GM04504 (cell line): ENCODE measurements at places on chromosomes 7 and 10.

- DNase-seq = no peak
These were observed 18.2 kb downstream of the TSPAN33 start for GRCh38 chr7:129162732-129163131.

GRCh38 chr10:92972066-92972870, 88.3 kb upstream of the CYP26C1 start:
- peak; percentile 50 for DNase-seq

DNA sequence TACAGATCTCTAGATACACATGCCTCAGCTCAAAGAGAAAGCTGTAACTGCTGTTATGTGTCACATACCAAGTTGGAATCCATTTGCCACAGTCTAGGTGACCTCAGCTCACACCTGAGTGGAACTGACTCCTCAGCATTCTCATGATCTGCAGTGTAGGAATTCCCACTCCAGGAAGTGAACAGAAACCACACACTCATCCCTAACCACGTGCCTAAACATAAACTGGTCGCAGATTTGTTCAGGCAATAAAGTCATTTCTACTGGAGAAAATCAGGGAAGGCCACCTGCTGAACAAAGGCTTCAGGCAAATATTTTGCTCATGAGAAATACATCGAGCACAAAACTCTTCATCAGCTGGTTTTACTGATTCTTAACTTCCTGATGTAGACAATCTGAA, 23.0 kb upstream of the ZMYND11 start:
- DNase-seq = no peak

GRCh38 chr10:26438534-26439341, 597 bp downstream of the APBB1IP start:
- DNase-seq = no peak

DNA sequence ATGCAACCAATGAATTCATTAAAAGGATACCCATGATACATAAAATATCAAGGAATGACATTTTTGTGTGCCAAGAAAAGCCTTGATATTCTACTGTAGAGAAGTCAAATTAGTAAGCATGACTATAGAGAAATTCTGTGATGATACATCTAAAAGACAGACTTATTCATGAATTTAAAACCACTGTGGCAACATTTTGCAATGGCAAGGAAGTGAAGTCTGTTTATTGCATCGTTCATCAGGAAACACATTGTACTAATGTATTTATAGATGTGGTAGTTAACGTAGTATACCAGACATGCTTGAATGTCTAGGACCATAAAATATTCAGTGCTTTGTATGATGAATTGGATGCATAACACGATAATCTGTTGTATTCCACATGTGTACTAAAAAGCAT, 9.3 kb upstream of the CLEC5A start:
- DNase-seq = no peak

GRCh38 chr10:31129880-31130405, 98.3 kb upstream of the ZNF438 start:
- no peak for DNase-seq

DNA sequence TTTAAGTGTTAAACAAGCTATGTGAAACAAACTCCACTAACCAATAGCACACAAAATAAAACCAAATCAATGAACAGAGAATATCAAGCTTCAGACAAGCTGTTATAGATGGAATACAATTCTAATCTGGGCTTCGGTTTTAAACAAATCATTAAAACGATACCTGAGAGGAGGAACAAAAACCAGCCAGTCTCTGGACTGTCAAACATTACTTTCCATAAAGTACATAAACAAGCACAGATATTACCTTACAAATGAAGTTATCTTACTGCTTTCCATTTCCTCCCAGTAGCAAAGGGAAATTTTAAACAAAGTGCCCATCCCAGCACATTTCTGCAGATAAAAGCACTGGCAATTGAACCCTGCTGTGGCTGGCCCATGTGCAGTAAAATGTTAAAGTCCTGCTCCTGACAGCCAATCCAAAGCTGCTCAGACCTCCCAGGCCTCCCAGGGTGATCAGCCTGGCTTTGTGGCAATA, 128.0 kb downstream of the NRCAM start:
- no peak for DNase-seq

GRCh38 chr7:6621195-6622133, 6.1 kb downstream of the ZNF853 start:
- no peak for DNase-seq

DNA sequence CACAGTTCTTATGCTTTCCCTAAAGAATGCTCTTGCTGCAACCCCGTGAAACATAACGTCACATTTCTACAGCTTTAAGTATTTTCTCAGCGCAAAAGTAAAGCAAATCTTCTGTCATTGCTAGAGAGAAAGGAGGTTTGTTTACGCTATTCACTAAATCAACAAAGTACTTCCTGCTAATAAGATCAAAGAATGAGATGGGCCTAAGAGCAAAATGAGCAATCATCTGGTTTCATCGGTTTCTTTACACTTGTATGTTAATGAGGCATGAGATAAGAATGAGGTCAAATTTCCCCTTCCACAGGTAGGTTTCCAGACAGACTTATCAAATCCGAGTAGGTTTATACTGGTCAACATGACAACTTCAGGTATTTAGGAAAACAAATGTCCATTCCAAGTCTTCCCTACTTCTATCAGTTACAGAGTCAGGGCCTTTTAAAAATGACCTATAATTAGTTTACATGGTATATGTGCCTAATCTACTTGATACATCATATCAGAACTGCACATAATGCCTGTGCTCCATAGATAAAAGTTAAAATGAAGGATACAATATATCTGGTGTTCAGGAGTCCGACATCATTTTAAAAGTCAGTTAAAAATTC, 8.4 kb downstream of the USP6NL start:
- DNase-seq = no peak

GRCh38 chr7:131095346-131095745, 232.3 kb upstream of the MKLN1 start:
- DNase-seq = no peak

GRCh38 chr10:113047605-113047962, 97.5 kb downstream of the TCF7L2 start:
- no peak for DNase-seq

- no peak for DNase-seq
These were observed 72.9 kb downstream of the SP8 start for GRCh38 chr7:20713792-20714191.

- no peak for DNase-seq
These were observed 18.8 kb upstream of the GARS1 start for GRCh38 chr7:30575910-30576309.

GRCh38 chr7:151104411-151105235, 18.3 kb downstream of the AGAP3 start:
- no peak for DNase-seq

- no peak for DNase-seq
These were observed 121.4 kb upstream of the STK17A start for GRCh38 chr7:43461349-43462024.

DNA sequence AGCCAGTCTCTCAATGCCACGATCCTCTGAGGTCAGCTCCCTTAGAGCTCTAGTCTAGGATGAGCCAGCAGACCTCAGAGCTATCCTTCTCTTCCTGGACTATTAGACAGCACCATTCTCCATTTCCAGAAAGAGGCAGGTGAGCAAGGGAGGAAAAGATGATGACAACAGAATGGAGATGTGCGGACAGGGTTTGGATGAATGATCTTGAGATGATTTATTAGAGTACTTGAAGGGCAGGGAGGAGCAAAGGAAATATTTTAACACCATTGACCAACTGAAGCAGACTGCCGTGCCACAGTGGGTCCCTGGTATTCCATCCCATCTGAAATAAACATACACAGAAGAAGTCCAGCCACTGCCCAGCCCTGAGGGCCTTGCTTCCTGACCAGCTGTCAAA, 94.3 kb downstream of the CFAP58 start:
- no peak for DNase-seq

GRCh38 chr10:77643795-77644468, 6.3 kb upstream of the KCNMA1 start:
- no peak for DNase-seq

DNA sequence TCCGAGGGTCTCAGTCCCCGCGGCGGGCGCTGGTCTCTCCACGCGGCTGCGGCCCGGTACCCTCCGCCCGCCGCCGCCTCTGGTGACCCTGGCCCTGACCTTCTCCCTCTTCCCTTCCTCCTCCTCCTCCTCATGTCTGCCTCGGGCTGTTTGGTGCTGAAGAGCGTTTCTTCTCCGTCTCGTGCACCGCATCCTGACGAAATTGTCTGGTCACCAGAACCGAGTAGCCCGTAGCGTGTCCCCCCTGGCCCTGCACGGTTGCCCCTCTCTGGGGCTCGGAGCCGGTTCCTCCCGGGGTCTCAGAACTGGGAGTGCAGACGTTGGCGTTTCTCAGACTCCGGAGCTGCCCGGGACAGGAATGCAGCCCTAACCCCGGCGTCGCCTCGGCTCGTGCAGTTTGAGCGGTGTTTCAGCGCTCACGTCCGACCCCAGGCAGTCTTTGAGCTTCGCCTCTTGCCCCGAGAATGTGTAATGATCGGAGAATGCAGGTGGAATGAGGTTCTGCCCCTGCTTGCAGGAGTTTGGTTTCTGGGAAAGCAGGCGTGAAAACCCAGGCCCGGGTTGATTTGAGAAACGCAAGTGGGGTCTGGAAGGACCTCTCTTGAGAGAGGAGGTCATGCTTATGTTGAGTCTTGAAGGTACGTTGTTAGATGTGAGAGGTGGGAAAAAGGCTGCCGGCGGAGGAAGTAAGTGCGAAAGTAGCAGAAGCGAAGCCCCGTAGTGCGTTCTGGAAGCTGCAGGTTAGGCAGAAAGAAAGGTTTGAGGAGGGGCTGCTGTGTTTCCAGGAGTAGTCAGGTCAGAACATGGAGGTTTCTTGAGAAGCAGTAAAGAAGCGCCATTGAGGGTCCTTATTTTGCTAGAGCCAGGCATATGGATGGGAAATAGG, 743 bp downstream of the RBM17 start:
- DNase-seq = no peak

DNA sequence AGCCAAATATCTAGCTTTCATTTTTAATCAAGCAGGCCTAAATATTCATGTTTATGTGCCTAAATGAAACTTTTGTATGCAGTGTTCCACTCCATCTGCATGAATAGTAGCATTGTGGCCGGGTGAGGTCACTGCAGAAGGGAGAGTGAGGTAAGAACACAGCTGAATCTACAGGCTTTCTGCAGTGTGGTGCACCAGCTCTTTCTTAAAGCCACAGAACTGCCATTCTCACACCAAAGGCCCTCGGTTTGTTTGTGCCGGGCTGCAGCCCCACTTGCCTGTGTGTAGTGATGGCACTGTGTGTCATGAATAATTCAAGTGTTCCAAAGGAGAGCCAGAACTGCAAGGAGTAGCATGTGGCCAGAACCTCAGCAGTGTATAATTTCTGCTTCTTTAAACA, 204.1 kb downstream of the TRIL start:
- no peak for DNase-seq

DNA sequence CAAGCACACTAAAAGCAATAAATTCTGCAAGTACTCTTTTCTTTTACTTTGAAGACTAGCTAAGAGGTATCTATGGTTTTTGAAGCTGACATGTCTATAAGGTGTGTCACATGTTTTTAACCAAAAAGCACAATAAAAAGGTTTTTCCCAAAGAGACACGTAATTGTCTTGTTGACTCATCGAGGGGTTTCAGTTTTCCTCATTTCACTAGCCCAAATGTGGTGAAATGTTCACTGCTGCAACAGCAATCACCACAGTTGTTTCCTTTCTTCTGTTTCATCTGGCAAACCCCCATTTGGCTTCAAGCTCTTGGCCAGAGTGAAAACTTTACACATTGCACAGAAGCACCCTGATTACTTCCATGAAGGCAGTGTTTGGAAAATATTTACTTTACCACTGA, 3.8 kb upstream of the HOXA4 start:
- DNase-seq = peak; percentile 89

DNA sequence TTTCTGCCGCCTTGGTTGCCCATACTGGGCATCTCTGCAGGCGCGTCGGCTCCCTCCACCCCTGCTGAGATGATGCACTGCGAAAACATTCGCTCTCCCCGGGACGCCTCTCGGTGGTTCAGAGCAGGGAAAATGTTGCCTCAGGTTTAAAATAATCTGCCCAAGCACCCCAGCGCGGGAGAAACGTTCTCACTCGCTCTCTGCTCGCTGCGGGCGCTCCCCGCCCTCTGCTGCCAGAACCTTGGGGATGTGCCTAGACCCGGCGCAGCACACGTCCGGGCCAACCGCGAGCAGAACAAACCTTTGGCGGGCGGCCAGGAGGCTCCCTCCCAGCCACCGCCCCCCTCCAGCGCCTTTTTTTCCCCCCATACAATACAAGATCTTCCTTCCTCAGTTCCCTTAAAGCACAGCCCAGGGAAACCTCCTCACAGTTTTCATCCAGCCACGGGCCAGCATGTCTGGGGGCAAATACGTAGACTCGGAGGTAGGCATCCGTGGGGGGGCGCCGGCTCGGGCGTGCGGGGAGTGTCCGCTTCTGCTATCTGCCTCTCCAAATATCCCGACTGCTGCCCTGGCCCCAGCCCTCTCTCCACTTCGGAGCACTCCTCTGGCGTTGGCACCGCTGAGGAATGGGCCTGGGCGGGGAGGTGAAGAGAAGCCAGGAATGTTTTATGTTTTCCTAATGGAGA, at the start of gene CAV1:
TSS of gene CAV1 (plus strand) at position 428 of the 689 bp plus-strand sequence. CDS start at position 455, 27 bp downstream.
- peak; percentile 91 for DNase-seq

- peak; percentile 82 for DNase-seq
These were observed 20.4 kb downstream of the FRMPD2 start for GRCh38 chr10:48253970-48254657.

GRCh38 chr10:130354976-130355795, 219.0 kb downstream of the GLRX3 start:
- no peak for DNase-seq

DNA sequence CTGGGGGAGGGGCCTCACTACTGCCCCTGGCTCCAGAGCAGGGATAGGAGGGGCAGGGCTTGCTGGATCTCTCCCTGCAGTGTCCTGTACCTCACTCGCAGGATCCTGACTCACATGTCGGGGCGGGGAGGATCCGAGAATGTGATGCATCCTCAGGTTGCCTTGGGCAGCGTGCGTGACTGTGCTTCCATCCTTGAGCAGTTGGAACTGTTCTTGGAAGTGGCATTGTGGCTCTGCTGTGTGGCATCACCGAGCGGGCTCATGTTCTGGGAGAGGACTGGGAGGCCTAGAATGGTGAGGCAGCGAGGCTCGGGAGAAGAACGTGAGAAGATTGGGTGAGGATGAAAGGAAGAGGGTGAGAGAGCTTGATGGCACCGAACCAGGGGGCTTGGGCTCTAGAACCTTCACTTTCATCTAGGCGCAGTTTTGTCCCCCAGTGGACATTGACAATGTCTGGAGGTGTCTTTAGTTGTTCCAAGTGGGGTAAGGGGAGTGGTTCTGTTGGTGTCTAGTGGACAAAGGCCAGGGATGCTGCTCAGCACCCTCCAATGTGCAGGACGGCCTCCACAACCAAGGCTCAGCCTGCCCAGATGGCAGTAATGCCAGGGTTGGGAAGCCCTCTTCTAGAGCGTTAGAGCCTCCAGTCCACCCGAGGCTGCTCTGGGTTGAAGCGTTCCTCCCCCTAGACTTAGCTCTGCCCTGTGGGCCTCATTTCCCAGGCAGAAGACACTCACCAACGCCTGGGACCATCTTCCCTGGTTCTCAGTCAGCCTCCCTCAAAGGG, 8.4 kb downstream of the RARRES2 start:
- no peak for DNase-seq

DNA sequence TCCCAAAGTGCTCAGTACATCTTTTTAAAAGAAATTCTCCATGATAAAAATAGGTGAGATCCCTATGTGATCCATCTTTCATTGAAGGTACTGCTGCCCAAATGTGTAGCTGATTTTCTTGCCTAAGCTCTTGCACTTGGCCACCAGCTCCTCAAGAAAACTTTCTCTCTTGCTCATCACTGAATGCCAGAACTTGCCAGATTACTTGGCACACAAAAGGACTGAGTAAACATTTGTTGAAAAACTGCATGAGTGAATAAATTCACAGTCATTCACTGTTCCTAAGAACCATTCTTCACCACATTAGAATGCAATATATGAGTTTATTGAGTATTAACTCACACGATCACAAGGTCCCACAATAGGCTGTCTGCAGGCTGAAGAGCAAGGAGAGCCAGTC, 99.9 kb downstream of the TRIL start:
- DNase-seq = peak; percentile 40
